ENCODE measurements at places on chromosomes 2 and 18.

DNA sequence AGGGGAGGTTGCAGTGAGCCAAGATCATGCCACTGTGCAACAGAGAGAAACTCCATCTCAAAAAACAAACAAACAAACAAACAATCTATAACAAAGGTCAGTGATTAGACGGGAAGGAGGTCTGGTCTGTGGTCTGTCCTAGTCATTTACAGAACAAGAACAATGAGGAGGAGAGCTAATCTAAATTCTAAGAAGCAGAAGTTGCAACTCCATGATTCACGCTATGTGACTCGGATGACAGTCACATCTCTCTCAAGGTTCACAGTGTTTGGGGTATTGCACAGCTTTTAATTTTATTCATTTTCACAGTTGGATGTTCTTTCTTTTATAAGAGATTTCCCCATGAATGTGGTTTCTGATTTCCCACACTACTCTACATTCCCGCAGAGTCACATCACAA, 218.7 kb upstream of the PIEZO2 start:
- no peak for DNase-seq

- no peak for DNase-seq
Observed at GRCh38 chr18:35577045-35577848, 4.3 kb upstream of the GALNT1 start.

DNA sequence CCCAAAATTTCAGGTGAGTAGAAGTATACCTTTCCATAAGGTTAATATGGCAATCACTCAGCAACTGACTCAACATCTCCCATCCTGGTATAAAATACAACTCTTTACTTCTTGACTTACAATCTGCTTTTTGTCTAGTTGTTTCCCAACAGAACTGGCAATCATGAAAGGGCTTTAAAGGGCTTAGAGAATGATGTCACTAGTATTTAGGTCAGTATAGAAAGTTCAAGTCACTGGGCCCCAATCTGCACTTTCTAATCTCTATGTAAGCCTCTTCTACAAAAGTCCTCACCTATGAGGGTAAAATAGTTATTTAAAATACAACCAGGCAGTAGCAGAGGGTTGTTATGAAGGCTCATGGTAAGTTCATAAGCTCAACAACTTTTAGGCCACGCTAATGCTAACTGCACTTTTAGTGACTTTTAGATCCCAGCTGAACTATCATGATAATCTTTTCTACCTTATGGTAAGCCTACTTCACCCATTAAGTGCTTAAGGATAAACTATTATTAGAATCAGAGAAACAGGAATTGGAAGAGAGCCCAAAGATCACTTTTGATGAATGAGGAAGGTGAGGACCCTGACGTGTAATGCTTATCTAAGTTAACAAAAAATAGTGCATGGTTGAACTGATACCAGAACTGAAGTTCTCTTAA, 79.6 kb downstream of the GORASP2 start:
- no peak for DNase-seq

GRCh38 chr2:182381225-182381624, 45.6 kb downstream of the PDE1A start:
- DNase-seq: no peak

DNA sequence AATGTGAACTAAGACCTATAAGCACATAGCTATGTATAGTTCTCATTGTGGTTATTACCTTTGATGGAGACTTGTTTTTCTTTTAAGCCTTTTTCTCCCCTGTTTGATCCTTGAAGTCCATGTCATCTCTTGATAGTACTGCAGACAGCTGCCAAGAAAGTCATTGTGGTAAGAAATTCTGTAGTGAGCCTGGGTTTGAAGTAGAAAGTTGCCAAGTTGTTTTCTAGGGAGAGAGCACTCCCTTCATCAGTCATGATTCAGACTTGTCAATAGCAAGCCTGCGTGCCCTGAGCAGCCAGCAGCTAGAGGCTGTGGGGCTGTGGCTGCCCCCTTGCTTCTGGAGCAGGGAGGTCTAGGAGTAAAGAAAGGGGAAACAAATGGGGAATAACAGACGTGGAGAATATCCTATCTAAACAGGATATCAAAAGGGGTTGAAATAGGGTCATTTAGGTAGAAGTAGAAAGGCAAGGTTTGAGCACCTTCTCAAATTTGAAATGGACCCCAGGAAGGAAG, 8.4 kb downstream of the SP5 start:
- no peak for DNase-seq

- no peak for DNase-seq
Observed at GRCh38 chr2:170165129-170165528, 12.8 kb upstream of the MYO3B start.

- no peak for DNase-seq
Observed at GRCh38 chr2:21379140-21379539, 255.4 kb downstream of the TDRD15 start.

DNA sequence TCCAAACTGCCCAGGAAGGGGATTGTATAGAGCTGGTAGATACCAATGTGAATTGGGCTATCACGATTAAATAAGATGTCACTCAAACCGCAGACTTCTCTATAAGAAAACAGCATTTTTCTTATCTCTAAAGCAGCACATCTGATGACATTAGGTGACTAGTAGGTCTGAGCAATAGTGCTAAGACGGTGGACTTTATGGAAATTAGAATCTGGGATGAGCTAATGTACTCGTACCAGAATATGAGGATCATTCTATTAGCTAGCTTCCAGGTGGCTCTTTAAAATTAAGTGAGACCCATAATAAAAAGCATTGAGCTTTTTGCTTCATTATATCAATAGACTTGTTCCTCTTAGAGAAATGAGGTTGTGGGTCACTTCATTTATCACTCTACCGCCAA, 130.0 kb upstream of the MC4R start:
- no peak for DNase-seq

- no peak for DNase-seq
Observed at GRCh38 chr2:112074506-112074905, 19.4 kb downstream of the TMEM87B start.

DNA sequence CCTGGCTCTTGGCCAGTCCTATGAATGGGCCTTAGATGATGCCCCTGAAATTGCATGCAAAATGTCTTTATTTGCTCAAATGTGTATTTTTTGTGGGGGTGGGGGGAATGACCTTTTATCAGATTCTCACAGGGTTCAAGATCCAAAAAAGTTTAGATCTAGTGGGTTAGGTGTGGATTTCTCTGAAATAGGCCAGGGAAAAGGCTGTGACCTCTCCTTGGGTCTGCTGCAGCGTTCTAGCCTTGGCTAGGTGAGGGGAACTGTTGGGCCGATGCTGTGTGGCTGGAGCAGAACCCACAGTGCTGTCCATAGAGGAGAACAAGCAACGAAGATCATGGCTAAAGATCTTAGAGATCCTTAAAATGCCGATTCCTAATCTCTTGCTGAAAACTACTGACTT, 130.4 kb upstream of the IL1R2 start:
- no peak for DNase-seq

GRCh38 chr2:240956935-240957655, 41.3 kb upstream of the SNED1 start:
- DNase-seq: no peak

DNA sequence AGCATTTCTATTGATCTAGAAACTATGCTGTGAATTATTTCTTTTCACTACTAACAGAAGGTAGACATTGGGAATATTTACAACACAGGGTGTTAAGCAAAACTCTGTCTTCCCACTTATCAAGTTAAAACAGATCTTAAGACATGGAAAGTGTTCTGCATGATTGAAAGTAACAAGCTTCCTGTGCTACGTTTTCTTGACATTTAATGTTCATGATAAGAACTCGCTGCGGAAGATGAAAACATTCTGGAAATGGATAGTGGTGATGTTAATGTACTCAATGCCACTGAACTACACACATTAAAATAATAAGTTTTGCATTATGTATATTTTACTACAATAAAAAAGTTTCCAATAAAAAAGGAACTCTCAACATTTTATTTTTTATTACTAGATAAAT, 74.4 kb upstream of the SCN7A start:
- no peak for DNase-seq

DNA sequence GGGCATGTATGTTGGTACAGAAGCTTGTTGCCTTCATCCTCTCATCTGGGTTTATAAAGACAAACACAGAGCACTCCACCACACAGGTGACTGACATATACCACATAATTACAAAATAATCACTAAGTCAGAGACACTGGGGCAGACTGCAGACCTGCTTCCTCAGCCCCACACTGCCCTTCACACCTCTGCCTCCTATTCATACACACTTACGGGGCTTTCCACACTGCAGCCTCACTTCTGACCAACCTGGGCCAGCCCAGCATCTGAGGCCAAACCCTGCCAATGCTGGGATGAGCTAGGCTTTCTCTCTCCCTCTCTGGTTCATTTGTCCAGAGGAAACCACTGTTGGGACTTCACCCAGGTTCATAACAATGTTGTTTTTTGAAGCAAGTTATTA, 4.5 kb downstream of the EMX1 start:
- no peak for DNase-seq

GRCh38 chr2:215554689-215555498, 119.0 kb upstream of the FN1 start:
- peak; percentile 43 for DNase-seq

DNA sequence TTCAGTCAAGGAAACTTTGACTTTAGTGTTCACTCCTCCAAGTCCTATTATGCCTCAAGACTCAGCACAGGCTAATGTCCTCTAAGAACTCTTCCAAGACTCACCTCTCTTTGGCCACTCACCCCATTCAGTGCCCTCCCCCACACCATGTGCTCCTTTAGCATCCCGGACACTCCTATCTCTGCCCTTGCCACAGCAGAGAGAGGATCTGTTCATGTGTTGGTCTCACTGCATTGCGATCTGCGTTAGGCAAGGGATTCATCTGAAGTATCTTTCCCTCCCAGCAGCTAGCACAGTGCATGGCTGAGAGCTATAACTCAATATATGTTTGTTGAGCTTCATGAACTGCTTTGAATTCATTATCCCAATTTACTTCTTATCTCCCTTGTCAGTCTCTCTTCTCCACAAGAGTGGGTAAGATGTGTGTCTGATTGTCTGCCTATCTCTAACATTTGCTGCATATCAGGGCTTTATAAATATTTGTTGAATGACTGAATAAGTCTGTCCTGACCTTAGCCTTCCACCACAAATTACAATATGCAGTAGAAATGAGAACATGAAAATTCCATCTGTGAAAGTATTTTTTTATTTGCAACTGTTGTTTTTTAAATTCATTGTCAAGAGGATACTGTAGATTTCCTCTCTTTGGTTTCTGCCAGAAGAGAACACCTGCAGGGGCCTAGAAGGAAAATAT, 179.9 kb upstream of the NCKAP5 start:
- no peak for DNase-seq

- no peak for DNase-seq
Observed at GRCh38 chr2:55022476-55022875, 27.8 kb downstream of the RTN4 start.

DNA sequence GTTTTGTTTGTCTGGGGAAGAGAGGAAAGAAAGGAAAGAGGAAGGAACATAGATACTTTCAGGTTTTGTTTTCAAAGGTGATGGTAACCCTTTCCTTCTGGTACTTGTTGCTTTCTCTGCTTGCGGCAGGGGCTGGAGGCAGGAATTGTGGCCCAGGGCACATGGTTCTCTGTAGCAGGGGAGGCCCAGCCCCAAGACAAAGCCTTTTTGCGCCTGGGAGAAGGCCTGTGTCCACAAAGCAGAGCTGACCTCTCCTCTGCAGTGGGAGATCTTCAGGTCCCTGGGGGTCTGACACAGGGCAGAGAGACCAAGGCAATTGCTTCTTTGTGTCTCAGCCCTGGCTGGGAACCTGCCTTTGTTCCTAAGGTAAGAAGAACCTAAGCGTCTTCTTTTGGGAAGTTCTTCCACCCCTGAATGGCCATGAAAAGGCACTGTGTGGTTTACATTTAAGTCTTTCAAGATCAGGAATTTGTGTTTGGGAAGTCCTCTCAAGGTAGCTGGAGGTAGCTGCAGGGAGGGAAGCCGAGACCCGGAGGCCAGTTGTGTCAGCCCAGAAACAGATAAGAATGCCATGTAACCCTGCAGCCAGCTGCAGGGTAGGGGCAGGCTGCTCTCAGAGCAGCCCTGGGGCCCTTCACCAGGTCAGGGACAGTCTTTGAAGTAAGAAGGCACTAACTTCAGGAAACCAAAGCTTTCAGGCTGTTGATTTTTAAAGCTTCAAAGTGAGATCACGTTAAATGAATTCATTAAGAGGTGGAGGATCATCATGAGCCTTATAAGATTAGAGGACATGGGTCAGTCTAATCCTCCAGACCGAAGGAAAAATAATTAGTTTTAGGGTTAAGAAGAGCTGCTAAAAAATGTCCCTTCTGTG, 119.3 kb downstream of the STPG4 start:
- DNase-seq: no peak

- DNase-seq: no peak
Observed at GRCh38 chr2:240121675-240122074, 14.4 kb downstream of the COPS9 start.

- peak; percentile 43 for DNase-seq
Observed at GRCh38 chr2:121345887-121346286, 60.9 kb upstream of the TFCP2L1 start.

GRCh38 chr2:147197754-147198483, 646.9 kb upstream of the ACVR2A start:
- no peak for DNase-seq
